ENCODE measurements at places on chromosomes 2 and 18.

DNA sequence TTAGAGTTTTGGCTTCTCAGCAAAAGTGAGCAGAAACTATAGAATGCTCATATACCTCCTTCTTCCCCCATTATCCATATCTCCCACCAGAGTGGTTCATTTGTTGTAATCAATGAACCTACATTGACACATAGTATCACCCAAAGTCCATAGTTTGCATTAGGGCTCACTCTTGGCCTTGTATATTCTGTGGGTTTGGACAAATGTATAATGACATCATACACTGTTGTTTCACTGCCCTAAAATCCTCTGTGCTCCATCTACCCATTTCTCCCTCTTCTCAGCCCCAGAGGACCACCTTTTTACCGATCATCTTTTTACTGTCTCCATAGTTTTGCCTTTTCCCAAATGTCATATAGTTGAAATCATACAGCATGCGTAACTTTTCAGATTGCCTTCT, 24.1 kb downstream of the ZFP36L2 start:
- DNase-seq: no peak

GRCh38 chr2:200056105-200056504, 100.7 kb downstream of the MAIP1 start:
- no peak for DNase-seq

- DNase-seq: no peak
Observed at GRCh38 chr2:239725551-239725890, 299.6 kb downstream of the NDUFA10 start.

DNA sequence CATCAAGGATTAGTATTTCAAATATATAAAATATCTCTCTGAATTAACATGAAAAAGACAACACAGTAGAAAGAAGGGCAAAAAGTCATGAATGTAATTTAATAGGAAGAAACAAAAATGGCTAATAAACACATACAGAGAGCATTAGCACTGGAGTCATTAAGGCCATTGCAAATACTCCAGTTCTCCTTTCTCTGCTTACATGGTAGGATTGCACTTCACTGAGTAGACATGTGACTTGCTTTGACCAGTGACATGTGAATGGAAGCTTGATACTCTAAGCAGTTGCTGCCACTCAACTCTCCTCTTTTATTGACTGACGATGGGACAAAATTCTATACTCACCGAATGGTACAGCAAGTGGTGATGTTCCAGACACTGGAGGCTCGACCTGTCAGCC, 153.9 kb upstream of the LGALSL start:
- no peak for DNase-seq

- no peak for DNase-seq
Observed at GRCh38 chr18:3540805-3541548, 91.0 kb downstream of the TGIF1 start.
